CD4-positive, alpha-beta T cell treated with Interleukin-17A for 1 hour (primary cell): ENCODE measurements at places on chromosomes 5 and 9.

DNA sequence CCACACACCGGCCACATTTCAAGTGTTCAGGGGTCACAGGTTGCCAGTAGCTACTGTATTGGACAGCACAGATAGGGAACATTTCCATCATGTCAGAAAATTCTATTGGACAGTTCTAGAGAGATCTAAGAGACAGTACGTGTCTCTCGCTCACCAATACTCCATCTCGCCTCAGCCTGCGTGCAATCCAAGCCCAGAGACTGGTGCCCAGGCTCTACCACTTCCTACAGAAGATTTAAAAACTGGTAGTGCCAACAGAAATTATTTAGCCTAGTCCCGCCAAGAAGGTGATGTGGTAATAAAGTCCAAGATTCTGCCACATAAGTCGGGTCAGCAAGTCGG lies 390 bp upstream of the SNX2 start:
- DNase-seq = no peak

DNA sequence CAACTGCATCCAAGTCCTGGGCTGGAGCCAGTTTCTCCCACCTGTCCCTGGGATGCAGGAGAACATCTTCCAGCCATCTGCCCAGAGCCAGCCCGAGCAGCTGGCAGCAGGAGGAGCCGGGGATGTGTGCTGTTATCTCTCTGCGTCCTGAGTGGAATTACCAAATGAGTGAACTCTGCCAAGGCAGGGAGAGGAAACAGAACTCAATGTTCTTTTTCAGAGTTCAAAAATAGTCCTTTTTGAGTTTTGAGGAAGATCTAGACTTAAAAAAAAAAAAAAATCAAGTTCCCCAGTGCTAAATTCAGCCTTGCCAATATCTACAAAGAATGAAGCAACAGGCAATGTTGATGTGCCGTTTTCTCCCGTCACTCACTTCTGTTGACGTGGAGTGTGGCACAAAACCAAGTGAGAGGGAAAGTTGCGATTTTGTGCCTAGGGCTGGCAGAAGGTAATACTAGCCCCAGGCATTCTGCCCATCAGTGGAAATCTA lies 56.2 kb downstream of the TMOD1 start:
- DNase-seq = no peak

GRCh38 chr5:65663804-65664521 lies 39.1 kb downstream of the SHLD3 start:
- no peak for DNase-seq

- peak; percentile 43 for DNase-seq
These were observed 84.8 kb downstream of the WNK2 start for GRCh38 chr9:93268551-93269314.

GRCh38 chr9:138053996-138054752 lies 176.6 kb downstream of the CACNA1B start:
- no peak for DNase-seq
